ENCODE measurements at places on chromosomes 16 and 17.

GRCh38 chr16:4376893-4377572 lies 5.4 kb downstream of the VASN start:
- no peak for DNase-seq

DNA sequence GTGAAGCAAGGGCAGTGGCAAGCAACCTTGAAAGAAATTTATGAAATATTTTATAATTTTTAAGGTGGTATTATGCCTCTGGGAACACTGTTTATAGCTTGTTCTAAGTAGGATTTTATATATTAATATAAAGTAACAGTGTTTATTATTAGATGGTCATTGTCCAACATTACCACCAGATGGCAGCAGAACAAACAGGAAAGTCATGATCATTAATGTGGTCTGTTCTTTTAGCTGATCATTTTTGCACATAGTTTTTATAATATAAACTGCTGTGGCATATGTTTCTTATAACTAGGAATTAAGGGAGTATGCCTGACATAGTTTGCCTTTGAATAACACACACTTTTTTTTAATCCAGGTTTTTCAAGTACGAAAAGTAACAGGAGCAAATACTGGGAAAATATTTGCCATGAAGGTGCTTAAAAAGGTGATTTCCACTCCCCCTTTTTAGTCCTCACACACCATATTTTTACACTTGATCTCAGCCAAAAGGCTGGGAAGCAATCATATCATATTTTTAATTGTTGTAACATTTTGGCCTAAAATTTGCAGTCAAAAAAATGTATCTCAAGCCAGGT lies 21.4 kb downstream of the RPS6KB1 start:
- DNase-seq, result peak; percentile 74

GRCh38 chr17:44384823-44385286 lies 4.6 kb downstream of the ITGA2B start:
- DNase-seq, result no peak

DNA sequence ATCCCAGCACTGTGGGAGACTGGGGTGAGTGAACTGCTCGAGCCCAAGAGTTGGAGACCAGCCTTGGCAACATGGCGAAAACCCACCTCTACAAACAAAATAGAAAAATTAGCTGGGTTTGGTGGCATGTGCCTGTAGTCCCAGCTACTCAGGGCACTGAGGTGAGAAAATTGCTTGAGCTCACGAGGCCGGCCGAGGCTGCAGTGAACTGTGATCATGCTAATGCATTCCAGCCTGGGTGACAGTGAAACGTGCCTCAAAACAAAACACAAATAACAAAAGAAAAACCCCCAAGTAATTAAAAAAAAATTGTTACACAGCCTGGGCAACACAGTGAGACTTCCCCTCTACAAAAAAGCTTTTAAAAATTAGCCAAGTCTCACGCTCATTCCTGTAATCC lies 5.0 kb downstream of the CCDC47 start:
- no peak for DNase-seq

DNA sequence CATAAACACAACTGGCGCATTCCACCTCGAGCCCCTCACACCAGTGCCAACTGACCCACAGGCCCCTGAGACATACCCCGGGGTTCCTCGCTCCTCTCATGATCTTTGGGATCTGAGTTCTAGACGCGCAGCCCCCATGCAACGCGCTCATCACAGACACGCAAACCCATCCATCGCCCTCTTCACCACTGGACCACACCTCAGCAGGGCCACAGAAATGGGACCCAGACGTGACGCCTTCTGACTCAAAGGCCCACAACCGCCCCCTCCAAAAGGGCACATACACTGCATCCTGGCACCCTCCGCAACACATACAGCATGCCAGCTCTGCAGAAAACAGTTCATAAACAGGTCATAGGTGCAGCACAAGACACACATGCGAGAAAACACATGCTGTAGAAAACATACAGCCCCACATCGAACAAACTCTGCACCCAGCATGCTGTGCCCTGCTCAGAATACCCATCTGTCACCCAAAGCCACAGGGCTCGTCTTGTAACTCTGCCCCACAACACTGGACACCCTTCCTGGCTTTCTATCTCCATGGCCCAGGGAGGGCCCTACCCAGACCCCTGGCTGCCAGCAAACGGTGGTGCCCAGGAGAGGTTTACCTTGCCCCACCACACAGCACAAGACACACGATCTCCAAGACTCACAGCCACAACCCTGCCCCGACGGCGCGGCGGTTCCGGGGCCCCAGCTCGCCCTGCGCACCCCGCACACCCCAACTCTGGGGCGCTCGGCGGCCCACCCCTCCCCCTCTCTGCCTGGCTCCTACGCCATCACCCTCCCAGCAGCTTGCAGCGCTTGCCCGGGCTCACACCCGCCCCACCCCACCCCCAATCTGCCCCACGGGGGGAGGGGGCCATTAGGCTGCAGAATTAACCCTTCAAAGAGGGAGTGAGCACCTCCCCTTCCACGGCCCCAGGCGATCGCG lies 887 bp downstream of the ZBTB4 start:
- no peak for DNase-seq

- DNase-seq, result no peak
Measured at GRCh38 chr17:61084260-61084659, 315.4 kb upstream of the TBX2 start.

DNA sequence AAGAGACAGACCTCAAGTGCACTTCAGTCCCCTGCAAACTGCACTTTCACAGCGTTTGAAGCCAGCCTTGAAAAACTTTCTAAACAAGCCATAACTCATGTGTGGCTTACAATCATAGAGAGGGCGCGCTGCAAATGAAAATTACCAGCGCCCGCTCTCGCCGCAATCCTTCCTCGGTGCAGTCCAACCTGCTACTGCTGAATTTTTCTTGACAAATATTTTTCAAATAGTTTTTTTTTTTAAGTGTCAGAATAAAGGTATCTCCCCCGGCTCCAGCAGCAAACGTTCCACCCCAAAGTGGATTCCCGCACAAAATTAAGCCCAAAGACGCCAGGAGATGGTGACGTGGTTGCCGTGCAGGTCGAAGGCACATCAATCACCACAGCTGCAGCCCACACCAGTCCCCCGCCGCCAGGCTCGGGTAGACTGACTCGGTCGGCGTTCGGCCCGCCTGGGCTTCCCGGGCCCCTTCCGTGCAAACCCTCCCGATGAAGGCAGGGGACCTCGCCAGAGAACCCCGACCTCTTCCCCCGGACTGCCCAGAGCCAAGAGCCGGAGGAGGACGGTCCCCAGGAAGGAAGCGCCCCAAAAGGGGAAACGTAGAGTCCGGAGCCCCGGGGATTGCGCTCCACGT lies 630 bp downstream of the GRB2 start:
- no peak for DNase-seq

DNA sequence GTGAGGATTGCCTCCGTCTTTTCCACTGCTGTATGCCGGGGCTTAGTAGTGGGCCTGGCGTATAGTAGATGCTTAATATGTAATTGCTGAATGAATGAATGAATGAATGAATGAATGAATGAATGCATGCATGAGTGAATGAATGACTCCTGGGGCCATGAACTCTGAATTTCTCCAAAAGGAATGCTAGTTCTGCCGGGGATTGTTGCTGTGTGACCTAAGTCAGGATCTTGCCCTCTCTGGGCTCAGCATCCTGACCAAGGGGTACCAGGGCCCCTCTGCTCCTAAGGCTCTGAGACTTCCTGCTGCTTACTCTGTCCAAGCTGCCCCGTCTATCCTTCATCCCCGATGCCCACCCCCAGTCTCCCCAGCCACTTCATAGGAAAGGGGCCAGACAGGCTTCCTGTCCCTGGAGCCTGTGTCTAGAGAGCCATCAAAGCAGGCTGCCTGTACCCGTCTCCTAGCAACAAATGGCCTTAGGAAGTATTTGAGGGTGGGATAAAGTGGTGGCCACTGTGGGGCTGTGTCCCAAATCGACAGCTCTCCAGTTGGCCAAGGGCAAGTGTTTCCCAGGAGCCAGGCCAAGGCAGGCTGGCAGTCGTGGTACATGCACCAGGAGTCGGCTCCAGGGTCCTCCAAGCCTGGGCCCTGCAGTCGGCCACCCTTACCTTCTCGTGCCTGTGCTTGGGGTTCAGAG lies 11.6 kb upstream of the MPRIP start:
- no peak for DNase-seq

GRCh38 chr17:31466096-31466760 lies 74.8 kb downstream of the RAB11FIP4 start:
- no peak for DNase-seq

DNA sequence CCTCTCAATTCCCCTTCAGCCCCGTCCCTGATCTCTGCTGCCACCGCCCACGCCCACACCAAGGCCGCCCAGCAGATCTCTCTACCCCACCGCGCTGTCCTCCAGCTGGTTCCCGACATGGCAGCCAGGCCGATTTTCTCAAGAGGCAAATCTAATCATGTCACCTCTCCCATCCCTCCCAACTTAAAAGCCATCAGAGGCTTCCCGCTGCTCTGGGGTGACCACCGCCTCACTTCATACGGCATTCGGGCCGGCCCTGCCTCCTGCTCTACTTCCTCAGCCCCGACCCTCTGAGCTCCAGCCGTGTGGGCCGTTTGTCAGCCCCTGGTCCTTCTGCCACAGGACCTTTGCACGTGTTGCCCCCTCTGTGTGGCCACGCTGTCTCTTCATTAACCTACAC lies 63.2 kb downstream of the RPH3AL start:
- no peak for DNase-seq

- no peak for DNase-seq
Measured at GRCh38 chr17:50458701-50459676, 9.7 kb downstream of the CHAD start.

GRCh38 chr17:78781893-78782304 lies at the start of gene CYTH1:
Gene CYTH1, minus strand, starts transcription at chr17:78782273. Its CDS starts 50 bp downstream, at chr17:78782223.
- no peak for DNase-seq

DNA sequence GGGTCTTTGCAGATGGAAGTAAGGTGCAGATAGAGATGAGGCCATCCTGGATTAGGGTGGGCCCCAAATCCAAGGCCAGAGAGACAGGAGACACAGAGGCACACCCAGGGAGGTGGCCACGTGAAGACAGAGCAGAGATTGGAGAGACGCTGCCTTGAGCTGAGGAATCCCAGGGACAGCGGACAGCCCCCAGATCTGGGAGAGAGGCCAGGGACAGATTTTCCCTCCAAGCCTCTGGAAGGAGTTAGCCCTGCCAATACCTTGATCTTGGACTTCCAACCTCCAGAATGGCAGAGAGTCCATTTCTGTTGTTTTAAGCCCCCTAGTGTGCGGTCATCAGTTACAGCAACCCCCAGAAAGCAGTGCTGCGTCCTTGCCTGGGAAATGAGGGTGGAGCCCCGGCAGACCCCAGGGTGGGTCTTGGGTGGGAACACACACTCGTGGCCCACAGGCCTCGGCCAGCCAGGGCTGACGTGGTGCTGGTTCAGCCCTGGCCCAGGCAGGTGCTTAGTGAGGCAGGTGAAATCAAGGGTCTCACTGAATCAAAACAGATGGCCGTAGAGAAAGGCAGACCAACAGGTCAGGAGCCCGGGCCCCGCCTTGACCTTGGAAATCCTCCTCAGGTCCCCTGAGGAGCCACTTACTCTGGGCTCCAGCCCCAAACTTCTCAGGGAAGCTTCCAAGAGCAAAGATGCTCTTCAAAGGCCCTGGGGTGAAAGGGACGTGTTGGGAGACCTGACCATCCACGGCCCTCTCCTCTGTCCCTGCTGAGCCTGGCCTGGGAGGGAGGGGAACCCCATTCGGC lies 169.3 kb downstream of the RBFOX3 start:
- no peak for DNase-seq

- DNase-seq, result no peak
Measured at GRCh38 chr16:76235025-76235424, 42.2 kb upstream of the CNTNAP4 start.

- DNase-seq, result no peak
Measured at GRCh38 chr17:19368229-19368628, 5.7 kb upstream of the B9D1 start.

DNA sequence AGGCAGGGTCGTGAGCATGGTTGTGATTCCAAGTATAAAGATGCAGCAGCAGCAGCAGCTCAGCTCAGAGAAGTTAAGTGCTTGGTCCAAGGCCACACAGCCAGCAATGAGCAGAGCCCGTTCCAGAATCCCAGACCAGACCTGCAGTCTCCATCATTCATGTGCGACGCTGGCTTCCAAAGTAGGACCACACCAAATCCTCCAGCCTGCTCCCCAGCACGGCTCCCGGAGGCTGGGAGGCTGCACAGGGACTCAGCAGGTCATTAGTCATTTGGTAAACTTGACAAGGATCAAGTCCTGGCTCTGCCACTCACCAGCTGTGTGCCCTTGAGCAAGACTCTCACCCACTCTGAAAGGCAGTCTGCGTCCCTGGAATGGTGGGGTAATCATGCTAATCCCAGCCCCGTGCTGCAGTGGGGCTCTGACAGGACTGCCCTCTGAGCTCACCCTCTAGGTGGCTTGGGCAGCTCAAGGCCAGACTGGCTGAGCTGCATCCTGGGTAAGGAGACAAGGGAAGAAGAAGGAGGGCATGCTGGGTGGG lies 95.1 kb upstream of the TMEM132E start:
- no peak for DNase-seq

DNA sequence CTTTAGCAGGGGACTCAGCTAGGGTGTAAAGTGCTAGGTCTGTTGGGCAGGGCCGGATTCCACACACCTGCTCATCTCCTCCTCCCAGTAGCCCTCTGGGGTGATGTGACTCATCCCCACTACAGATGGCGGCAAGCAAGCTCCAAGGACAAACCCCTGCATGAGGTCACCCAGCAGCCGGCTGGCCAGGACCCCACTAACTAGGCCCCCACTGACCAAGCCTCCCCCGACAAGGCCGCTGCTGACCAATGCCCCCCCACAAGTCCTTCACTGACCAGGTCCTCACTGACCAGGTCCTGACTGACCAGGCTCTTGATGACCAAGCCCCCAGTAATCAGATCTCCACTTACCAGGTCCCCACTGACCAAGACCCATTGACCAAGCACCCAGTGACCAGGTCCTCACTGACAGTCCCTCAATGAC lies 36.7 kb downstream of the TNFRSF13B start:
- DNase-seq, result no peak

GRCh38 chr17:192666-193425 lies 11.4 kb upstream of the DOC2B start:
- DNase-seq, result no peak

- no peak for DNase-seq
Measured at GRCh38 chr17:81927152-81927652, 333 bp downstream of the MAFG start.

- DNase-seq, result no peak
Measured at GRCh38 chr17:7580604-7581575, 1.5 kb downstream of the CD68 start.

GRCh38 chr16:51982715-51983680 lies 563.9 kb downstream of the TOX3 start:
- DNase-seq, result peak; percentile 24

DNA sequence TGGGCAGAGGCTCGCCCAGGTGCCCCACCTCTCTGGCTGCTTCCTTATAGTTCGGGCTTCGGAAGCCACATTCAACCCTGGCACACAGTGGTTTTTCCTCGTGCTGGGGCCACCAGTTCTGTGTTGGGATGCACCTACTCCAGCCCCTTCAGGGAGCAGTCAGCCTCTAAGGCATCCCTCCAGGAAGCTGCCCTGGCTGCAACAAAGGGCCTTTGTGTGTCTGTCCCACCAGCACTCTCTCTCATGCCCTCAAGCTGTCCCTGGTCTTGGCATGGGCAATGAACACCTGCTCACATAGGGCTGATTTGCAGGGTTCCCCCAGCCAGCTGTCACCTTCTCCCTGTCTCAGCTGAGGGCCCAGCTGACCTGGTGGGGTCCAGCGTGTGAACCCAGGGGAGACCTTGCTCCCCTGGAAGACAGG lies 754 bp upstream of the NOXO1 start:
- peak; percentile 69 for DNase-seq

GRCh38 chr16:9852003-9852402 lies 330.2 kb downstream of the GRIN2A start:
- DNase-seq, result no peak

GRCh38 chr16:769184-769784 lies 8.8 kb downstream of the MSLN start:
- DNase-seq, result no peak

- no peak for DNase-seq
Measured at GRCh38 chr16:15483857-15484256, 49.5 kb downstream of the BMERB1 start.
